Spinal cord (tissue), 10 donors: ENCODE measurements at places on chromosomes 3 and 15. TPM values are rescaled to one million over a fixed set of nuclear protein-coding genes. Genes with fewer than 3 reads are reported as not detected.

The TKT gene
- total RNA-seq = 132 TPM

The ABCF3 gene
- total RNA-seq = 49.5 TPM

The LRRC34 gene
- 14.1 TPM for total RNA-seq

The DCLK3 gene
- total RNA-seq = 3.0 TPM

The SKOR1 gene
- 1.6 TPM for total RNA-seq

The ZNF620 gene
- total RNA-seq = 7.9 TPM

The NTRK3 gene
- 49.5 TPM for total RNA-seq

The KLF15 gene
- 15.8 TPM for total RNA-seq

The RPL39L gene
- total RNA-seq = 26.7 TPM

The CCDC39 gene
- 6.2 TPM for total RNA-seq

The LRRC58 gene
- total RNA-seq = 55.1 TPM

The DNAH12 gene
- 7.8 TPM for total RNA-seq

The GOLGA8M gene
- 1.3 TPM for total RNA-seq

The CORO2B gene
- total RNA-seq = 15.9 TPM

The CPN2 gene
- total RNA-seq = not detected

The MUC20 gene
- 2.9 TPM for total RNA-seq
